Stimulated activated CD4-positive, alpha-beta T cell treated with anti-CD3 and anti-CD28 coated beads, Interleukin-4, amount 100 ng/mL, for 24 hours (primary cell): ENCODE measurements at places on chromosomes 6 and 20.

GRCh38 chr20:1906361-1907051, 11.3 kb downstream of the SIRPA start:
- DNase-seq, result no peak

DNA sequence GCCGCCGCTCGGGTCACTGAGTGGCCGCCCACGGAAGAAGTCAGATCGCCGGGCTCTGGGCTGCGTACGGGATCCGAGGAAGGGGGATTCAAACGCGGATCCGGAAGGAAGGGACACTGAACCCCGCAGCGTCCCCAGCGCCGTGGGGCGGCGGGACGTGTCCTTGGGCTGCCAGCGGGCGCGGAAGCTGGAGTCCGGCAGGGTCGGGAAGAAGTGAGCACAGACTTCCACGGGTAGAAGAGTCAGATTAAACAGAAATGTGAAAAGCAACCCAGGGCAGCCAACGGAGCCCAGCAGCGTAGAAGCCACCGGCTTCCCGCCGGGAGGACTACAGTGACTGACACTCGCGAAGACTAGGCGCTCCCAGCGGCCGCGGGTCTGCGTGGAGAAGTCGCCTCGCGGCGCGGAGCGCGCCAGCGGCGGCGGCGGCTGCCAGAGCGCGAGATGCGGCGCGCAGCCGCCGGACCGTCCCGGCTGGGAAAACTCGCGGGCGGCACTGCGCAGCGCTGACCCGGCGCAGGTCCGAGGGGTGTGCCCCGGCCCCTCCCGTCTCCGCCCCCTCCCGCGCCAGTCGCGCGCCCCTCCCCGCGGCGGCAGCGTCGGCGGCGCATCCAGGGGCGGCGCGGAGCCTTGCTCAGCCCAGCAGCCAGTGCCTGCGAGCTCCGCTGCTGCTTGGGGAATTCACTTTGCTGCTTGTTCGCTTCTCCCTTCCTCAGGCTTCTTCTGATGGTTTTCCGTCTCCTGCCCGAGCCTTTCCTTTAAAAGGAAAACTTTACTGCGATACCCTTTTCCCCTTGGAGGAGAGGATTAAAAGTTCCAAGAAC, at the start of gene SAMD5:
SAMD5 (plus strand) TSS at position 649 of the 824 bp plus-strand sequence. CDS start 239 bp downstream, outside the sequence.
- DNase-seq, result no peak

- no peak for DNase-seq
These were observed 86.5 kb upstream of the CST7 start for GRCh38 chr20:24862606-24863005.

DNA sequence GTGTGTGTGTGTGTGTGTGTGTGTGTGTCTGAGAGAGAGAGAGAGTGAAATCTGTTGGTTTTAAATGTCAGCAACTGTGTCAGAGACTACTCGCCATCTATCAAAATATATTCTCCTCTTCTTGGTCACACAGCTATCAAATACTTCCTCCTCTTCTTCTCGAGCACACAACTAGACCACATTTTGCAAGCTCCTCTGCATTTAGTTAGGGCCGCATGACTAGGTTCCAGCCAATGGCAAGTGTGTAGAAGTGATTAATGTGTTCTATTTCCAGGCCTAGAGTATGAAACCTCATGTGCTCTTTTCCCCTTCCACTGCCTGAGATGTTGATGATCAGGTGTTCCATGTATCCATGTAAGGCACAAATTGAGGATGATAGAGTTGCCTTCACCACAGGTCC, 278.5 kb upstream of the MARCKS start:
- no peak for DNase-seq

GRCh38 chr20:24403406-24403805, 66.0 kb upstream of the SYNDIG1 start:
- DNase-seq, result no peak

- DNase-seq, result no peak
These were observed 91.9 kb downstream of the FOXF2 start for GRCh38 chr6:1481286-1481685.

DNA sequence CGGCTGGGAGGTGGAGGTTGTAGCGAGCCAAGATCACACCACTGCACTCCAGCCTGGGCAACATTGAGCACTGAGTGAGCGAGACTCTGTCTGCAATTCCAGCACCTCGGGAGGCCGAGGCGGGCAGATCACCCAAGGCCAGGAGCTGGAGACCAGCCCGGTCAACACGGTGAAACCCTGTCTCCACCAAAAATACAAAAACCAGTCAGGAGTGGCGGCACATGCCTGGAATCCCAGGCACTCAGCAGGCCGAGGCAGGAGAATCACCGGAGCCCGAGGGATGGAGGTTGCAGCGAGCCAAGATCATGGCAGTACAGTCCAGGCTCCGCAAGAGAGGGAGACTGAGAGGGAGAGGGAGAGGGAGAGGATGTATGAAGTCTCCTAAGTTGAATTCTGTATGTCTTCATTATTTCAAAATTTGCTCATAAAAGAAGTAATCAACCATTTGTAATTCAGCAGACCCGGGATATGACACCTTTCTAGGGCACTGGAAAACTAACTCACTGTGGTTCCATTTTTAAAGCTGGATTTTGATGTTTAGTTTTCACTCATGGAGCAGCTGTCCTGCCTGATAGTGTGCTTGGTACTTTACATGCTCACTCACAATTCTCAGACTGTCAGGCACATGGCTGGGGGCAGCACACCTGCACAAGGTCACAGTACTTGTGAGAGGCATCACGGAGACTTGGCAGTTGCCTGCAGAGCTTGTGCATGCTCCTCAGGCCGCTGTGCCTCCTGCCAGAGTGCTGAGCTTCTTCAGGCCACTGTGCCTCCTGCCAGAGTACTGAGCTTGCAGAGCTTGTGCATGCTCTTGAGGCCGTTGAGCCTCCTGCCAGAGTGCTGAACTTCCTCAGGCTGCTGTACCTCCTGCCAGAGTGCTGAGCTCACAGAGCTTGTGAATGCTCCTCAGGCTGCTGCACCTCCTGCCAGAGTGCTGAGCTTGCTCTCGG, 106.2 kb downstream of the ERMARD start:
- DNase-seq, result no peak

DNA sequence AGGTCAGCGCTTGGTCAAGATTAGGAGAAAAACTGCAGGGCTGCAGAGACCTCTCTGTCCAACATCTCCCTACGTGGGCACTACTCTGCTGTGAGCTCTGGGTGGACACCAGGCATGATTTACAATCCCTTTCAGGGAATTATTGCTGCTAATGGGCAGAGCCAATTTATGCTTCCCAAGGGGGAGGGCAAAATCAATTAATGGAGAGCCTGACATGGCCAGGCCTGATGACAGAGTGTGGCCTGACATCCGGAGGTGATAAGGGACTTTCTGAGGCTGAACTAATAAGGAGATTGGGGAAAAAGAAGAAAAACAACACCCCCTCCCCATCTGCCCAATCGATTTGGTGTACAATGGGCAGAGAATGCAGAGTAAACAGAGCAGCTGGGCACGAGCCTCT, 5.0 kb upstream of the KCNK16 start:
- no peak for DNase-seq

DNA sequence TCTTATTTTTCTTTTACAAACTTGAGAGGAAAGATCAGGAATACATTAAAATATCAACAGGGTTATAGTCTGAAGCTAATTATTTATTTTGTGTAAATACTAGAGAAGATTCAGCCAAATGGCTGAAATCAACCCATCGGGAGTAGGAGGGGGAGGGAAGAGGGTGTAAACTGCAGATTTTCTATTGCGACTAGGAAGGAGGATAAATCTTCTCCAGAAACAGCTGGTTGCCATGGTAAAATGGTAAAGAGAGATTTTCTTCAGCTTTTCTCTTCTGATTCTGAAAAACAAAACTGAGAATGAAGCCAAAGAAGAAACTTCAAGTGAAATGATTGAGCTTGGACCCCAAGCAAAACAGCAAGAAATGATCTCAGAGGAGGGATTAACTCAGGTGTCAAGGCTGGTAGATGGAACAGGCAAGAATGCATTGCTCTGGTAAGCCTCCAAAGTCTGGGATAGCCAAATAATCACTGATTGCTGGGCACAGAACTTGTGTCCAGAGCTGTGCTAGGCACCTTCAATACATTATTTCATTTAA, 193.5 kb upstream of the SPTLC3 start:
- DNase-seq, result no peak

DNA sequence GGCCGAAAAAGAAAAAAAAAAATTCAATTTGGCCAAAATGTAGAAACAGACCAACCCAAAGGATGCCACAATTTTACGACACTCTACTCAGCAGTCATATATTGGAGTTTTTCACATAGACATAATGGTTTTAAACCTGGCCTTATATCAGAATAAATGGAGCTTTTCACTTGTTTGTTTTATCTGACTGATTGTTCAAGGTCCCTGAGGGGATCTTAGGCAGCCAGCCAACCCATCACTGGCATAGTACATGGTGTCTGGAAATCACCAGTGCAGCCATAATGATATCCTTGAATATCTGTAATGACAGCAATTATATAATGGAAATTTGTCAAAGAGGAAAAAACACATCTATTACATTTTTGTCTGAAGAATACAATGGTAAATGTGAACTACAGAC, 96.9 kb downstream of the PRSS35 start:
- DNase-seq, result no peak

GRCh38 chr6:157550114-157550989, 169.4 kb downstream of the ZDHHC14 start:
- peak; percentile 24 for DNase-seq

GRCh38 chr6:35151466-35151865, 10.3 kb upstream of the TCP11 start:
- no peak for DNase-seq

DNA sequence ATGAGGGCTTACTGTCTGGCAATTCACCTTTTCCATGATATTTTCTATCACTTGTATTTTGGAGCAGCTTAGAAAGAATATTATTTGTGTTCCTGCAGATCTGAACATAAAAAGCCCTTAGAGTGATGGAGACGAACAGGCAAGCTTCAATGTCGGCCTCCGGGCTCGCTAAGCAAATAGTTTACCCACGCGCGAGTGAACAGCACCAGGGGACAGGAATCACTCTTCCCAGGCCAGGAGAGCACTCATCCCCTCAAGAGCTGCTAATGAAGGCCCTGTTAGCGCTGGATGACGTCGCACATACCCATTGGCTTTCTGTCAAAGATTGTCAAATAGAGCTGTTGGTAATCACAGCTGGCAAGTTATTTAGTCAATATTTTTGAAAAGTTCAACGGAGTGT, 395.7 kb downstream of the ZFAND3 start:
- no peak for DNase-seq

- no peak for DNase-seq
These were observed 93.6 kb upstream of the ADGRF1 start for GRCh38 chr6:47135772-47136171.

DNA sequence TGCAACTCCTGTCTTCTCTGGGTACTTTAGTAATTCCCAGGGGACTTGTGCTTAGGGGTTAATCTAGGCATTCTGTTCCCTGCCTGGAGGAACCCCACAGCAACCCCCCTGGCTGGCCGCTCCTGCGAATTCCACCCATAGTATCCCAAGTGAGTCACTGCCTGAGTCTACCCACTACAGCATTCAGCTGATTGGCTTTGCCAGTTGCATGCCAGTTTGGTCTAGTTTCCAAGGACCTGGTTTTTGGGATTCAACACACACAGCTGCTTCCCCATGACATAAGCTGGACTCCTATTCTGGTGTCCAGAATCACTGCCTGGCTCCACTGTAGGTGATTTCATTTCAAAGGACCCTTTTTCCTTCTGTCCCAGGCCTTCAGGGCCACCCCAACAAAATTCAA, 40.3 kb downstream of the PLCG1 start:
- no peak for DNase-seq

GRCh38 chr6:170062915-170063241, 228.0 kb downstream of the DLL1 start:
- no peak for DNase-seq

GRCh38 chr6:41315943-41316620, 19.3 kb upstream of the NCR2 start:
- DNase-seq, result no peak

DNA sequence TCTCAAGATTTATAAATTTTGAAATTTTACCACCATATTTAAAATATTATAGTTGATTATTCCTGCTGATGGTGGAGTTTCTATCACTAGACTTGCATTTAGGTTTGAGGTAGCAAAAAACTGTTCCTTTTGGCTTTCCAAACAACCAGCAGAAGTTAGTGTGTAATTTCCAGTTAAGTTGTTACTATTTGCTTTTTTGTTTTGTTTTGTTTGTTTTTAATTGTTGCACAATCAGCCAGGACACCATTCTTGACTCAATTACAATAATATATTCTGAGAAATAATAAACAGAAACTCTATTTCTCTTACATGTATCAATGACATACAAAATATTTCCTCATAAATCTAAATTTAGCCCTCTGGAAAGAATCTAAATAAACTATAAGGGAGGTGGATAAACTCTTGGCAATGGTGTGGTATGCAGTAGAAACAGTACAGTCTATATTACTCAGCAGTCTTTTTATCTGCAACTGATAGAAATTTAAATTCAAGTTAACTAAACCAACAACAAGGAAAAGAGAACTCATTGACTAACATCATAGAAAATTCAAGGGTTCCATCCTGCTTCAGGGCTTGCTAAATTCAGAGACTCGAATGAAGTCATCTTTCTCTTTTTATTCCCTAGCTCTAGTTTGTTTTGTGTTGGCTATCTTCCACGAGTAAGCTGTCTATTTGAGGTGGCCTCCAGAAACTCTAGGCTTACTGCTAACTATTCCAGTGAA, 19.4 kb upstream of the COL19A1 start:
- DNase-seq, result no peak

DNA sequence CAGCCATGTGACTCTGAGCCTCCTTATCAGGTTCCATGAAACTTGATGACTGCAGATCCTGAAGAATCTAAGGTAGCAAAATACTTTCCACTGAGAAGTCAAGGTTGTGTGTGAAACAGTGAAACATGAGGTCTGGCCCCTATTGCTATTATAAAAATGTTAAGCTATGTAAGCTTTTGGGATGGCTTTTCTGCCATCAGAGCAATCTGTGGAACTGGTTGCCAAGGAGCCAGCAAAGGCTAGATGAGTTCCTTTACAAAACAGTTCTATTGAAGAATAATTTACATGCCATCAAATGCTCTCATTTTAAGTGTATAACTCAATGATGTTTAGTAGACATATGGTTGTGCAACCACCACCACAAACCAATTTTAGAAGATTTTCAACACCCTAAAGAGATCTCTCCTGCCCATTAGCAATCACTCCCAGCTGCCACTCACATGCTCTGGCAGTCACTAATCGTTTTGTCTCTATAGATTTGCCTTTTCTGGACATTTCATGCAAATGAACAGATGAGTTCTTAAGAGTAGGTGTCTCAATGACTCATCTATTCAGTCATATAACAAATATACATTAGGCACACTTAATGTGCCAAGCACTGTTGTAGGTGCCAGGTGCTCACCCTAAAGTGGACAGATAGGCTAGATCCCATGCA, 19.9 kb upstream of the MEP1A start:
- no peak for DNase-seq
